GM13977 (cell line): ENCODE measurements at places on chromosomes 13 and 19.

- no peak for DNase-seq
These were observed 307.6 kb downstream of the GPC6 start for GRCh38 chr13:93534181-93534700.

- no peak for DNase-seq
These were observed 34.4 kb upstream of the GATAD2A start for GRCh38 chr19:19371059-19371458.

DNA sequence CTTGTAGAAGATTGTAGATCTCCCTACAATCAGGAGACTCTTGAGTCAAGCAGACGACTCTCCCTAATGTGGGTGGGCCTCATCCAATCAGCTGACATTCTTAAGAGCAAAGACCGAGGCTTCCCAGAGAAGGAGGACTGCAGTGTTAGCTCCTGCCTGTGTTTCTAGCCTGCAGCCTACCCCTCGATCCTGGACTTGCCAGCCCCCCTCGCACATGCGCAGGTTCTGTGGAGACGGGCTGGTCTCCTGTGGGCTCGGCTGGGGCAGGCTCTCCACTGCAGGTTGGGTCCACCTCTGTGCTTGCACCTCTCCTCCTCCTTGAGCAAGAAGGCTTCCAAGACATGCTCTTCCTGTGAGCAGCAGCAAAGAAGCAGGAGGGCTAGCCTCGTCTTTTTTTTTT lies 185.2 kb upstream of the SOX1 start:
- no peak for DNase-seq

GRCh38 chr13:92300651-92301050 lies 902.2 kb downstream of the GPC5 start:
- no peak for DNase-seq

- no peak for DNase-seq
These were observed 99.4 kb downstream of the ZMYM2 start for GRCh38 chr13:20057963-20058362.

- DNase-seq: no peak
These were observed 50.8 kb downstream of the USP12 start for GRCh38 chr13:27120811-27121210.

DNA sequence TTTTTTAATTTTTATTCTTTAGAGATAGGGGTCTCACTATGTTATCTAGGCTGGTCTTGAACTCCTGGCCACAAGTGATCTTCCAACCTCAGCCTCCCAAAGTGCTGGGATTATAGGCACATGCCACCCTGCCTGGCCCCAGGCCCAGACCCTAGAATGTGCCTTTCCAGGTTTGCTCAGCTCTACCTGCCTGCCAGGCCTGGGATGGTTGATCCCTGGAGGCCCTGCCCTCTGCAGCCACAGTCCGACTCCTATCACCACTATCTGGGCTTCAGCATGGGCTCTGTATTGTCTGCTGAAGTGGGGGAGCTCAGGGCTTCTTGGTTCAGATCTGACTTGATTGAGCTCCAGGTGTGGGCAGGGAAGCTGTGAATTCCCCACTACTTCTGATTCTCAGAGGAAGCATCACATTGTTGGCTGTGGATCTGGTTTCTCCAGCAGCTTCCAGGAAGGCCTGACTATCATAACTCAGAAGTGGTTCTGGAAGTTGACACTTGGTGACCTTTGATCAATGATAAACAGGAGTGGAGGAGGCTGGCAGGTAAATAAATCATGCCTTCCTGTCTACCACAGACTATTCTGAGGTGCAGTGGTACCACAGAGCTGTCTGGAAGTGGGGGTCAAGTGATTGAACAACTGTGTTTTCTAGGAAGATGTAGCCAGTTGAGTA lies 71.9 kb downstream of the OLFM4 start:
- DNase-seq: no peak
